ENCODE measurements at places on chromosomes 1 and 21. TPM values are rescaled to one million over a fixed set of nuclear protein-coding genes. Genes with fewer than 3 reads are reported as not detected.
A peak's percentile ranks its signal among the peaks of the same experiment; 100 is the strongest.

The TFB2M gene
- 52.0 TPM for total RNA-seq

GRCh38 chr1:52572387-52572786, 19.5 kb upstream of the TUT4 start:
- DNase-seq, result no peak

DNA sequence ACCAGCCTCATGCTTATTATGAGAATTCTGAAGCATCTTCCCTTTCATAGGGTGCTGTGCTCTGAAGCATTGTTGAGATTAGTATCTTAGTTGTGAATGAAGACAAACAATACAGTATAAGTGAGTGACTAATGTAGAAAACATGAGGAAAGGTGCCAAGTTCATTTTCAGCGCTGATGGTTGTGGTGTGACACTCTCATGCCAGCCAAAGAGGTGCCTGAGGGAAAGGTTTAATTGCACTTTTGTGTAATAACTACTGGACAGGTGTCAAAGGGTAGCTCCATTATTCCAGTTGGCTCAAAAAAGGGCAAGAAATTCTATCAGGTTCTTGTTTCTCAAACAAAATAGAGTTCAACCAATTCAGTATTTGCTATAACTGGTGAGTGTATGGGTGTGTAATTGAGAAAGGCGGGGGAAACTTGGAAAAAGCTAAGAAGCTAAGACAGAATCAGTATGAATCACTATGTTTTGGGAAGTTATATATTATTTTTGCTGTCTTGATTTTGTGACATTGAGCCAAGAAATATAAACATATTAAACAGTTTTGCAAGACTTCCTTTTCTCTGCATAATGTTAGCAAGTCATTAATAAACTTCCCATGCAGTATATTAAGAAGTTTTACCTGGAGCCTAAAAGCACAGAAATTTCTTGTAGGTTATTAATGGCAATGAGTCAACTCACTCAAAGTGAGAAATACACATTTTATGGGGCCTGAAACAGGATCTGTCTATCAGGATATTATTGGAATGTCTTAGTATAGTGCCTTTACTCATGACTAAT, 31.8 kb downstream of the KCNK2 start:
- DNase-seq, result peak; percentile 100

GRCh38 chr1:38576241-38576640, 283.3 kb downstream of the RRAGC start:
- no peak for DNase-seq

DNA sequence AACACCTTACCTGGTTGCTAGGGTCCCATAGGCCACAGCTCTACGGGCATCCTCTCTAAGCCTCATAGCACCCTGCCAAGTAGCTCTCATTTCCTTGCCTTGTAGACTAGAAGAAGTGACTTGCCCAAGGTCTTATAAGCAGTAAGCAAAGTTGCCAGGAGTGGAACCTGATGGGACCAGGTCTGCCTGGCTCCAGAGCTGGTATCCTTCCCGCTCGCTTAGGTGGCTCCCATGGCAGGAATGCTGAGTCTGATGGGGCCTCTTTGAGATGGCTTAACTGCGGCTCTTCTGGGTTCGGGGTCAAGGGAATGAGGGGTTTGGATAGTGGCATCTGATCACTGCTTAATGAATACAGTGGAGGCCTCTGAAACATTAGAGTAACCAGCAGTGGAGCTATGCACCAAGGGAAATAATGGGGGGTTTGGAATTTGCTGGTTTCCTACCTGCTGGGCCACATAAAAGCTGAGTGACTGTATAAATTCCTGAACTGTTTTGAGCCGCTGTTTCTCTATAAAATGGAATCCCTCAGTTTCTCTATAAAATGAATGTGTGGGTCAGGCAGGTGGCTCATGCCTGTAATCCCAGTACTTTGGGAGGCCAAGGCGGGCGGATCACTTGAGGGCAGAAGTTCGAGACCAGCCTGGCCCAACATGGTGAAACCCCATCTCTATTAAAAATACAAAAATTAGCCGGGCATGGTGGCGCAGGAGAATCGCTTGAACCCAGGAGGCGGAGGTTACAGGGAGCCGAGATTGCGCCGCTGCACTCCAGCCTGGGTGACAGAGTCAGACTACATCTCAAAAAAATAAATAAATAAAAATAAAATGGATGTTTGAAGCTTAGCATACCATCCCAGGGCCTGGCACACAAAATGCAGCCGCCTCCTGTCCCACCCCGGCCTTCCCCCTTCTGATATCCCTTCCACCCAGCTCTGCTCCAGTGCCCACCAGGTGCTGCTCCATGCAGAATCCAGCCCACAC, 12.4 kb downstream of the FAM151A start:
- no peak for DNase-seq

The CADM3 gene
- 207 TPM for total RNA-seq

DNA sequence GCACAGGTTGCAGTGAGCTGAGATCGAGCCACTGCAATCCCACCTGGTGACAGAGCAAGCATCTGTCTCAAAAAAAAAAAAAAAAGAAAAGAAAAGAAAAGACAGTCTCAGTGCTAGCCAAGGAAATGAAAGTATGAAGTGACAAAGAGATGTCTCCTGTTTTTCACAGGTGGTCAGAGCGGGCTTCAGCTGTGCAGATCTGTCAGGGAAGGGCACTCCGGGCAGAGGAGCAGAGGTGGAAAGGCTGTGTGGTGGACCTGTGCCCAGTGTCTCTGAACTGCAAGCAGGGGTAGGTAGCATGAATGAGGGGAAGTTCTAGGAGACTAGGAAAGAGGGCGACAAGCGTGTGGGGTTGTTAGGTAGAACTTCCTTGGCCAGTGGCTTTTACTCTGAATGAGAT, 67.5 kb downstream of the CD247 start:
- DNase-seq, result no peak

DNA sequence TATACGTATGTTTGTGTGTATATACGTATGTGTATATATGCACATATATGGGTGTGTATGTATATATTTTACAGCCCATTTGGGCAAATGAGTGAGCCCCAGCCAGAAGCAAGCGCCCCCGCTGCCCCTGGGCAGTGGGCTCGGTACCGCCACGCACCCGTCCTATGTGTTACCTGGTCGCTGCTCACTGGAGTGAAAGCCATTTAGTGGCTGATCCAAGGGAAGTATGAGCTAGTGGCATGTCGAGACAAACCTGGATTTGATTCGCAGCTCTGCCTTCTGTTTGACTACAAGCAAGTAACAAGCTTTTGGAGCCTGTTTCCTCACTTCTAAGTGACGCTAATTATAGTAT, 35.8 kb upstream of the JAK1 start:
- no peak for DNase-seq

DNA sequence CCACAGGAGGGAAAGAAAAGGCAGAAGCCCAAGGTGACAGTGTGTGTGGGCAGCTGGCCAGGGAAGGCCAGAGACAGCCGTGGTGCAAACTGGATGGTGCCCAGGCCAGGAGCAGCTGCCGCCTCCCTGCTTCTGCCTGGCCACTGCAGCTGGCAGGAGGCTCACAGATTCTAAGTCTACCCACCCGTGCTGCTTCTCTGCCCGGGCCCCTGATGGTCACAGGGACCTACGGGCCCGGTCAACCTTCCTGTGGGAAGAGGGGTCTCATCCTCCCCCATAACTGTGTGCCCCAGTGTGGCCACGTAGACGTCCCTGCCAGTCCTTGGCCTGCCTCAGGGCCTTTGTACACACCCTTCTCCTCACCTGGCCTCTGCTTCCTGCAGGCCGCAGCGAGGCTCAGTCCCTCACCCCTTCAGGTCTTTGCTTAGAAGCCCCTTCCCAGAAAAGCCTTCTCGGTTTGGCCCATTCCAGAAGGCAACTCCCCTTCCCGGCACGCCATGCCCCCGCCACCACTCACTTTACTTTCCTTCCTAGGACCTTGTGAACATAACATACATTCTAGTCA, 192.6 kb upstream of the AJAP1 start:
- no peak for DNase-seq

The ANKRD34A gene
- 3.1 TPM for total RNA-seq

- no peak for DNase-seq
Observed at GRCh38 chr1:230858236-230858820, 10.0 kb downstream of the C1orf198 start.

DNA sequence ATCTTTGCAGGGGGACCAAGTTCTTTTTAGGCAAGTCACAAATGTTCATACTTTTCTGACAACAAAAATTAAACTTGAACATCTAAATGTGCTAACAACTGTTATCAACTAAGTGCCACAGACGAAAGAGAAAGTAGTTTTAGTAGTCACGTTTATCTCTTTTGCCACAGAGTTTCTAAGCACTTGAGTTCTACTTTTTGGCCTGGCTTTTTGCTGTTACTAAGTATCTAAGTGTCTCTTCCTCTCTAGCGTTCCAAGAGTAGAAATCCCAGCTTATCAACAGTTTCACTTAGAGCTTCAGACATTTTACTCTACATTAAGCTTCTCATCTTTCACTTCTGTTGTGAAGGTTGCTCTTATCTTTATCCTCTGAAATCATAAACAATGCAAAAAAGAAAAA, 34.2 kb downstream of the GATAD2B start:
- no peak for DNase-seq

GRCh38 chr1:200224315-200224714, 185.5 kb downstream of the ZNF281 start:
- peak; percentile 96 for DNase-seq

The RAB42 gene
- not detected for total RNA-seq

The TENT5C gene
- total RNA-seq, result not detected

DNA sequence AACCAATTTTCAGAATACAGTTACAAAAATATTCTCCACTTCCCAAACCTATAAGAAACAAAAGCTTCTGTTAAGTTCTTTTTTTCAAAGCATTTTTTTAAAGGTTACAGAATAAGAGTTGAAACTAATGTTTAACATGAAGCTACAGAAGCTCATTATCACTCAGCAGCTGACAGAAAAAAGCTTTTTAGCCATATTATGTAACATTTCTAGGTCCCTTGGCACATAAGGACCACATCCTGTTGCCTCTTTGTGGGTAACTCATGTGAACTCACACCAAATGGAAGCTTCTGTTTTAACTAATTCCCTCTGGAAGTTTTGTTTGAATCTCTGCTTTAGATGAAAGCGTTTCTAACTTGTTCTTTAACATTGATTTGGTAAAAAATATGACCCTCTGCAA, 242.5 kb upstream of the TMPRSS15 start:
- no peak for DNase-seq

Data from MCF 10A (cell line).